ENCODE measurements at places on chromosomes 4 and X. TPM values are rescaled to one million over a fixed set of nuclear protein-coding genes. Genes with fewer than 3 reads are reported as not detected.

GRCh38 chr4:61511716-61512488 lies 311.8 kb downstream of the ADGRL3 start:
- no peak for DNase-seq

DNA sequence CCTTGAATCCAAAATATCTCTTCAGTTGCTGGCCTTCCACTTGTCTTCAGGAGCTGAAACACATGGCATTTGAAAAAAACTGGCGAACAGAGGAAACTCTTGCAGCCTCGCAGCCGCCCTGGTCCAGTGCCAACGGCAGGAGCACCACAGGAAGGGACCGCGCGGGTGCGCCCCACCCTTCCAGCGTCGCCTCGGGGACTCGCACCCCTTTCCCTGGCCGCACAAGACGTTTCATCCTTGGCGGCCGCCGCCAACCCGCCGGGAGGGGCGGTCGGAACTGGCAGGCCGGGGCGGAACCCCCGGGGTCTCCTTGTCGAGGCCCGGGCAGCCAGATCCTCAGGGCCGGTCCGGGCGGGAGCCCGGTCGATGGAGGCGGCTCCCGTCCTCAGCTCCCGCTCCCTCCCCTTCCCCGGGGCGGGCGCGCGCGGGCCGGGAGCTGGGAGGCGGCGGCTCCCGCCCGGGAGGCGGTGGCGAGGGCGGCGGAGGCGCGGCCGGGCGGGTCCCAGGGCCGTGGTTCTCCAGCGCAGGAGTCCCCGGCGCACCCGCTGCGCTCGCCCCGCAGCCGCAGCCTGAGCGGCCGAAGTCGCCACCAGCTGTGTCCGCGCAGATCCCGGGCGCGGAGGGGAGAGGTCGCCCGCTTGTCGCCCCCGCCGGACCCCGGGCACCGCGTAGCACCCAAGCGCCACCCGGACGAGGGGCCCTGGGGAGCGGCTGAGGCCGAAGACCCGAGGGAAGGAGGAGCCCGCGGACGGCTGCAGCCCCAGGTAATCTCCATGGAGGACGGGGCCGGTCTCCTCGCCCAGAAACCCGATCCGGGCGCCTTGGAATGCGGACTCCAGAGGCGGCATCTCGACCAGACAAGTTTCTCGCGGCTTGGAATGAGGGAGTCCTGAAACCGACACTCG lies 886 bp upstream of the NDST3 start:
- peak; percentile 26 for DNase-seq

The ZNF330 gene
- total RNA-seq: 16.4 TPM

- no peak for DNase-seq
Observed at GRCh38 chrX:31706466-31706865, 634.6 kb upstream of the FTHL17 start.

- DNase-seq: no peak
Observed at GRCh38 chr4:98659741-98660462, 1.5 kb upstream of the TSPAN5 start.

DNA sequence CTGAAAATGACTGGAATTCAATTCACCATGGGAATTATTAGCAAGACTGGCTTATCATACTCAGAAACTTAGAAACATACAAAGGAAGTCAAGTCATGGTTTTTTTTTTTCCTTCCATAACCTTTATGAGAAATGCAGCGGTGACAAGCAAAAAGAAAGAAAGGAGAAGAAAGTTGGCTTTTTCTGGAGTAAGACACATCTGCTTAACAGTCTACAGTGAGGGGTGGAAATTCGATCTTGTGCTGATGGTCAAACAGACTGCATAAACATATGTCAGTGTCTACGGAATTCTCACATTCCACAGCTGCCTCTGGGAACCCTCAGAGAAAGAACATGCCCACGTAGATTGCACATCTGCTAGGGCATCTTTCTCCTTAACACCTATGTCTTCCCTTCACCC lies 54.6 kb downstream of the PROM1 start:
- peak; percentile 51 for DNase-seq

GRCh38 chr4:10413177-10413576 lies 44.0 kb downstream of the ZNF518B start:
- no peak for DNase-seq

GRCh38 chrX:80556148-80556547 lies 135.9 kb downstream of the TENT5D start:
- DNase-seq: no peak

DNA sequence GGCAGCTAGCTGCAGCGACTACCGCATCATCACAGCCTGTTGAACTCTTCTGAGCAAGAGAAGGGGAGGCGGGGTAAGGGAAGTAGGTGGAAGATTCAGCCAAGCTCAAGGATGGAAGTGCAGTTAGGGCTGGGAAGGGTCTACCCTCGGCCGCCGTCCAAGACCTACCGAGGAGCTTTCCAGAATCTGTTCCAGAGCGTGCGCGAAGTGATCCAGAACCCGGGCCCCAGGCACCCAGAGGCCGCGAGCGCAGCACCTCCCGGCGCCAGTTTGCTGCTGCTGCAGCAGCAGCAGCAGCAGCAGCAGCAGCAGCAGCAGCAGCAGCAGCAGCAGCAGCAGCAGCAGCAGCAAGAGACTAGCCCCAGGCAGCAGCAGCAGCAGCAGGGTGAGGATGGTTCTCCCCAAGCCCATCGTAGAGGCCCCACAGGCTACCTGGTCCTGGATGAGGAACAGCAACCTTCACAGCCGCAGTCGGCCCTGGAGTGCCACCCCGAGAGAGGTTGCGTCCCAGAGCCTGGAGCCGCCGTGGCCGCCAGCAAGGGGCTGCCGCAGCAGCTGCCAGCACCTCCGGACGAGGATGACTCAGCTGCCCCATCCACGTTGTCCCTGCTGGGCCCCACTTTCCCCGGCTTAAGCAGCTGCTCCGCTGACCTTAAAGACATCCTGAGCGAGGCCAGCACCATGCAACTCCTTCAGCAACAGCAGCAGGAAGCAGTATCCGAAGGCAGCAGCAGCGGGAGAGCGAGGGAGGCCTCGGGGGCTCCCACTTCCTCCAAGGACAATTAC lies 1.4 kb downstream of the AR start:
- no peak for DNase-seq

- DNase-seq: no peak
Observed at GRCh38 chr4:6378493-6379445, 93.6 kb downstream of the PPP2R2C start.

The FUNDC1 gene
- total RNA-seq: 13.3 TPM

DNA sequence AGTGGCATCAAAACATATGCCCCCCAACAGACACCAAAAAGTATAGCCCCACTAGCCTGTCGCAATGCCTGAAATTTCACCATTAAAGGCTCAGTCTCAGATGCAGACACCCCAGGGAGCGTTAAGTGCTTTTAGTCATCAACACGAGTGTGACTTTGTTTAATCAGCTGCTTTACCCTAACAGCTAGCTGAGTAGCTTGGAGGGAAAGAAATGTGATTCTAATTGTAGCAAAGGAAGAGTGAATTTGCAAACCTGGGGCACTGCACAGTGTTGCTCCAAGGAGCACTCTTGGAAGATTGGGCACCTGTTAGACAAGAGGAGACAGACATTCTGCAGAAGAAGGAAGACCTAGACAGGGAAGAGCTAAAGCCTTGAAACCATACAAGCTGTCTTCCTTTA lies 145.1 kb downstream of the BEND2 start:
- DNase-seq: no peak

The C4orf54 gene
- not detected for total RNA-seq

The SLC25A6 gene
- total RNA-seq: 519 TPM

DNA sequence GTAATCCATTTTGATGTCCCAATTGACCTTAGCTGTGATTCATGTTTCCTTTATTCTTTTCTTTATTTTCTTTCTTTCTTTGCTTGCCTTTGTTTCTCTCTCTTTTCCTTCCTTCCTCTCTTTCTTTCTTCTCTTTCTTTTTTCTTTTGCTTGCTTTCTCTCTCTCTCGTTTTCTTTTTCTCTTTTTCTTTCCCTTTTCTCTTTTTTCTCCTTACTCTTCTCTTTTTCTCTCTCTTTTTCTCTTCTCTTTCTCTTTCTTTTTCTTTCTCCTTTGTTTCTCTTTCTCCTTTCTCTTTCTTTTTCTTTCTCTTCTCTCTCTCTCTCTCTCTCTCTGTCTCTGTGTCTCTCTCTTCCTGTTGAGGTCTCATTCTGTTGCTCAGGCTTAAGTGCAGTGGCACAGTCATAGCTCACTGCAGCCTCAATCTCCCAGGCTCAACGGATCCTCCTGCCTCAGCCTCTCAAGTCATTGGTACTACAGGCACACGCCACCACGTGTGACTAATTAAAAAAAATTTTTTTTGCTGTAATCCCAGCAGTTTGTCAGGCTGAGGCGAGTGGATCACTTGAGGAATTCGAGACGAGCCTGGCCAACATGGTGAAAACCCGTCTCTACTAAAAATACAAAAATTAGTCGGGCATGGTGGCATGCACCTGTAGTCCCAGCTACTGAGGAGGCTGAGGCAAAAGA lies 8.0 kb upstream of the DHRSX start:
- DNase-seq: no peak

- DNase-seq: no peak
Observed at GRCh38 chr4:139924782-139925181, 229.2 kb downstream of the MAML3 start.

- no peak for DNase-seq
Observed at GRCh38 chr4:168647646-168648375, 151.0 kb downstream of the PALLD start.

The PPARGC1A gene
- 3.3 TPM for total RNA-seq

DNA sequence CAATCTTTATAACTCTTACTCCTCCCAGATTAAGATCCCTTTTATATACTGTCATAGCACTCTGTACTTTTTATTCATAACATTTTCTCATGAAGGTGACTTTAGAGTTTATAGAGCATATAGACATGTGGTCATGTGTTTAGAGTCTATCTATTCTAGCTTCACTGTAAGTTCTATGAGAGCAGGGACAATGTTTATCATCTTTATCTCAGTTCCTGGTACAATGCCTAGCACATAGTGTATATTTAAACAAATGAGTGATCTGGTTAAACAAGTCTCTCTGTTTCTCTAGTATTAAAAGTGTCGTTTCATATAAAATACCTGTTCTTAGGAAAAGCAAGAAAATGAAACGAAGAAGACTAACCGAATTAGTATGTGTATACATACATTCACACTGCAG lies 3.2 kb downstream of the CXCL6 start:
- no peak for DNase-seq

DNA sequence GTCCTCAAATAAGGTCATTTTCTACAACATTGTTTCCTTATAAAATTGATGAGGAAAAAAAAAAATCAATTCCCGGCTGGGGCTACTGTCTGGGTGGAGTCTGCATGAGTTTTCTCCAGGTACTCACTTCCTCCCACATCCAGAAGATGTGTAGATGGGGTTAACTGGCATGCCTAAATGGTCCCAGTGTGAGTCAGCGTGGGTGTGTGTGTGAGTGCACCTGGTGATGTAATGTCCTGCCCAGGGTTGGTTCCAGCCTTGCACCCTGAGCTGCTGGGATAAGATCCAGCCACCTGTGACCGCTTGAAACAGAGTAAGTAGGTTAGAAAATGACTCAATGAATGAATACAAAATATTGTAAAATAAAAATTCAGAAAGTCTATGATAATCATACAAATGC lies 11.1 kb downstream of the USP26 start:
- DNase-seq: peak; percentile 41

DNA sequence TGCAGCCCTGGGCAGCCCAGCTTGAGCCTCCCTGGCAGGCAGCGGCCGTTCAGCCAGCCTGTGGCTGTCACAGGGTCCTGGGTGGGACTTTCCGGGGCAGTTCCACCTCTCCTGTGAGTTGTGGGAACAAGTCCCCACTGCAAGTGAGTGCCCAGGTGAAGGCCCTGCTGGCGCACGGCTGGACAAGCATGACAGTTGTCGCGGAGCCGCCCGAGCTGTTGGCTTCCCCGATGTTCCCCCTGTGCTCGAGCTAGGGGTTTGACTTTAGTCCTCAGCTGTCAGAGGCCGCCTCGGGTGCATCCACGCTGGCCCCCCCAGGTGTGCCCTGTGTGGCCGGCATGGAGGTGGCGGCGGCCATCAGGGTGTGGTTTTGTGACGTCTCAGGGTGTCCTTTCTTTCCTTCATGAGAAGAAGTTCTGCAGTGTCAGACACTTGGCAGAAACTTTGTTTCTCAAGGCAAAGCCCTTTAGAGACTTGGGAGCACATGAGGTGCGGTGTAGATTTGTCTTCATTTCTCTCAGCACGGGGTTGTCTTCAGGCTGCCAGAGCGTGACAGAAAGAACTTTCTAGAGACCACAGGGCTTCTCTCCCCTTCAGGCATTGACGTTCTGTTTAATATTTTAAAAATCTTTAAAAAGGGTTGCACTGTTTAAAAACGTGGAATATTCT lies 69.4 kb upstream of the HGFAC start:
- no peak for DNase-seq

GRCh38 chr4:8440492-8441311 lies at the start of the genes ACOX3 and TRMT44:
Gene ACOX3 (minus strand): TSS chr4:8440723. CDS start chr4:8416521, 24,202 bp downstream.
Gene TRMT44 (plus strand): TSS chr4:8440777. CDS start chr4:8440823, 46 bp downstream.
- no peak for DNase-seq

The TBCK gene
- 24.7 TPM for total RNA-seq
